ENCODE measurements at places on chromosomes 5 and 9.

GRCh38 chr5:107621089-107621488 lies 49.6 kb downstream of the EFNA5 start:
- no peak for DNase-seq

DNA sequence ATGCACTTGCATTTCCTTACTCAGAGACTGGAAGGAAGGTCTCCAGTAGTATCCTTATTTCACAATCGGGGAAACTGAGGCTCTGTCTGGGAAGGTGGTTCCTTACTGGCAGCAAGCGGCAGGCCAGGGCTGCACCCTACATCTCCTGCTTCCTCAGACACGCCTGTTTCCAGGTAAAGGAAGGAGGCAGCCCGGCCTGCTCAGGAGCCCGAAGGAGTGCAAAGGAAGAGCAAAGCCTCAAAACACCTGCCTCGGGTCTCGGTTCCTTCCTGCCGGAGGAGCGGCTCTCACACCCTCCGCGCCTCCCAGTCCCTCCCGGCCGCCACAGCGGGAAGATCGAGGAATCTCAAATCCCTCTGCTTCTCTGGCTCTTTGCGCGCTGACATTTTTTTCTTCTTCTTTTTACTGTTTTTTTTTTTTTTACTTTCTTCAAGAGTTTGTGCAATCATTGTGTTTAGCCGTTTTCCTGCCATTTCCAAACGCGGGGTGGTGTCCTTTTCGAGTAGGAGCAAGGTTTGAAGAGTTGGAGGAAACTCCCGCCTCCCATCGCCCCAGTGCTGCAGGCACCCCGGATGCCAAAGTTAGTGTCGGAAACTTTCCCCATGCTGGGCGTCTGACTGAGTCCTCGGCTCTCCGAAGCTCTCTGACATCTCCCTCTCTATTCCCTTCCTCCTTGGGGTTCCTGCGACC lies 1.0 kb downstream of the GGTA1 start:
- no peak for DNase-seq

- DNase-seq, result no peak
Measured at GRCh38 chr9:131394464-131395156, 724 bp downstream of the PRRC2B start.

- DNase-seq, result no peak
Measured at GRCh38 chr5:114360816-114361723, 800 bp upstream of the KCNN2 start.

DNA sequence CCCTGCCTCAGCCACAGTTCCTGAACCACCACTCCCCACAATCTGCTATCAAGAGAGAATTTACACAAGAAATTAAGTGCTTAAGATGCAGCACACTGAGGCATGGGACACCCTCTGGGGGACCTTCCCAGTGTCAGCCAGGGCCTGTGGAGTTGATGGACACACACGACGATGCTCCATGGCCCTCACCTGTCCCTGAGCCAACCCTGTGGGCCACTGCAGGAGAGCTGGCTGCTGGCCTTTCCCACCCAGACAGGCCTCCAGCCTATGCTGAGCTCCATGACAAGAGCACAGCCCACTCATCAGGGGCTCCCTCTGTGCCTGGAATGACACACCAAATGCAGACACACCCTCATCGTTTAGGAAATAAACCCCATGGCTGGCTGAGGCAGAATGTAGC lies 124.6 kb downstream of the ADAMTS16 start:
- DNase-seq, result no peak

- DNase-seq, result no peak
Measured at GRCh38 chr9:2157277-2158110, 142.3 kb downstream of the SMARCA2 start.

DNA sequence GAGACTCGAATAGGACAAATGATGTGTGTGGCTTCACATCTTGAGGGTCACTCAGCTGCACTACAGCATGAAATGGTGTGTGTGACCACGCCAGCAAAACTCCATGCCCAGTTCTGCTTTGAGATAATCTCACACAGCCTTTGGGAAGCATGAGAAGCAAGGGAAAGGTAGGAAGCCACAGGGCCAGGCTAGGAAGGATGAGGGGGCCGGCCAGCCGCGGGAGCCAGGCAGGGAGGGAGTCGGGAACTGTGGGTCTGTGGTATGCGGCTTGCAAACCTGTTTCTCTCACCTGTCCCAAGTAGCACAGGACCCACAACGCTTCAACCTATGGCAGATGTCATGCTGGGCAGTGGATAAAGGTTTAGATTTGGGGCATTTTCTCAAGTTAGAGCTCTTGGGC lies 142.0 kb downstream of the HSPA4 start:
- DNase-seq, result no peak

- DNase-seq, result no peak
Measured at GRCh38 chr9:21995006-21995665, 545 bp downstream of the CDKN2B-AS1 start.

- no peak for DNase-seq
Measured at GRCh38 chr5:154376481-154376880, 69.3 kb upstream of the SAP30L start.

GRCh38 chr5:16453609-16454008 lies 12.0 kb downstream of the ZNF622 start:
- DNase-seq, result no peak

GRCh38 chr5:61815339-61815738 lies 483.3 kb downstream of the ZSWIM6 start:
- no peak for DNase-seq

Measured in non-pigmented ciliary epithelial cell (primary cell).